Urinary bladder (tissue), 4 donors: ENCODE measurements at places on chromosomes 4 and X. TPM values are rescaled to one million over a fixed set of nuclear protein-coding genes. Genes with fewer than 3 reads are reported as not detected.

DNA sequence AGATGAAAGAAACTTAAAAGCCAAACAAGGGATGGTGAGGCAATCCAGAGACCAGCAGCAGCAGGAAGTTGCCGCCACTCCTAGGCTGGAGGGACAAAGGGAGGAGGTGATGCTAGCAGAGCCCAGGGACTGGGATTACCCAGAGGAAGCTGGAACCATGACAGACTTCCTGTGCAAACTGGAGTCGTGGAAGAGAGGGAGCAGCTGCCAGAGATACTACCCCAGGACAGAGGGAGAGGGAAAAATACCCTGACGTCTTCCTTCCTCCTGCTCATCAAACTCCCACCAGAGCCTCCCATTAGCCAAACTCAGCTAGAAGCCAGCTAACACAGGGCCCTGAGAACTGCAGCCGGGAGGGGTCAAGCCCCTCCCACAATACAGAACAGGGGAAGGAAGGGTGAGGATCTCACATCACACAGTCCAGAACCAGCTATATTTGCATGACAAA lies 101.2 kb upstream of the KLF3 start:
- DNase-seq: no peak

Gene CFAP99
- not detected for total RNA-seq

GRCh38 chrX:122863067-122863466 lies 321.0 kb upstream of the GRIA3 start:
- no peak for DNase-seq

DNA sequence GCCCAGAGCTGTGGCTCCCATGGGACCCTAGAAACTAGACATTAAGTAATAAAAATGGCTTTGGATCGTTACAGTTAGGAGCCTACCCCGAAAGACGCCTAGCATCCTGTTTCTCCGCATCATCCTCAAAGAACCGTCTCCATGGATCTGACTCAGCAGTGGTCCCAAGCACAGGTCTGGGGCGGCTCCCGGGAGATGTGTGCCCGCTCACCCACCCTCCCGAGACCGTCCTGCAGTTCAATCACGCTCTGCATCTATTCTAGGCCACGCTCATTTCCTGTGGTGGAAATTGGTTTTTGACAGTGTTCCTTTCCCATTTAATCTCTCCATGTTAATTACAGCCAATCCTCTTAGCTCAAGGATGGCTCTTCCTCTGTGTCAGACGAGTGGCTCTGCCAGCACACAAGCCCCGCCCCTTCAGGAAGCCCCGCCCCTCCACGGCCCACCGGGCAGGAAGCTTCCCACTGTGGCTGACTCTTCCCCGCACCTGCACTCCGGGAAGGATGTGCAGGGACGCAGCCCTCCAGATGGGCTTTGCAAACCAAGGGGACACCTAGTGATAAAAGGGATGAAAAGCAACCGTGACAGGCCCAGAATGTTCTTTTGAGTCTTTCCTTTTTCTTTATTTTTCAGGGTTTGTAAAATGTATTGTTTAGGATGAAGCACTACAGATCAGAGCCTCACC lies 34.5 kb upstream of the HELT start:
- no peak for DNase-seq

DNA sequence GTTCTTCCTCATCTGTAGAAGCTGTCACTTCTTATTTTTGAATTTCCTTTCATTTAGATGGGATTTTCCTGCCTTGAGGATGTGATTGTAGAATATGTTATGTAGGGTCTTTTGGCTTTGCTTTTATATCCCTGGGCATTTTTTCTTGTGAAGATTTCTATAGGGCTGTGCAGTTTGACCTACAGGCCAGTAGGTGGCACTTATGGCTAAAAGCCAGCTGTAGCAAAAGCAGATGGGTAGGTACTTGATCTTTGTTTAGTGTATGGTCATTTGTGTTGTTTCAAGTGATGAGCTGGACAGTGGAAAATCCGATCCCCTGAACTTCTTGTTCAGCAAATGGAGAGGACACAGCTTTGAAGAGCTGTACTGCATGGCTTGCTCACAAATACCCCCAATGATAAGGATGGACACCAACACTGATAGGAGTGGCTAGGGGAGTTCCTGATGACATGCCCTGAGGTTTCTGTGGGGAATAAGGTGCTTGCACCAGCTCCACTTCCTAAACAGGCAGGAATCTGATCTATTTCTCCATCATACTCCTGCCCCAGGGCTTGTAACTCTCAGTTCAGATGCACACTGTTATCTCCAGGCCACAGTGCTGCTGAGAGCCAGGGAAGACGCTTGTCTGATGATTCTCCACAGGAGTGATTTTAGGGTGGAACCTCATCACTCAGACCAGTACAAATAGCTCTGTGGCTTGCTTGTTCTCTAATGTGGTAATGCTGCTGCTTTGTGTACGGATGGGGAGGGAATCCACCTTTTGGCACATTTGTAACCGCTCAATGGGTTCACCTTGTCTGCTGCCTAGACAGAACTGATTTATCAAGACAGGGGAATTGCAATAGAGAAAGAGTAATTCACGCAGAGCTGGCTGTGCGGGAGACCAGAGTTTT lies 417.1 kb upstream of the MAGEB16 start:
- DNase-seq: no peak

- DNase-seq: no peak
These were observed 49.2 kb downstream of the WDFY3 start for GRCh38 chr4:84917086-84917821.

Gene FGG
- not detected for total RNA-seq

DNA sequence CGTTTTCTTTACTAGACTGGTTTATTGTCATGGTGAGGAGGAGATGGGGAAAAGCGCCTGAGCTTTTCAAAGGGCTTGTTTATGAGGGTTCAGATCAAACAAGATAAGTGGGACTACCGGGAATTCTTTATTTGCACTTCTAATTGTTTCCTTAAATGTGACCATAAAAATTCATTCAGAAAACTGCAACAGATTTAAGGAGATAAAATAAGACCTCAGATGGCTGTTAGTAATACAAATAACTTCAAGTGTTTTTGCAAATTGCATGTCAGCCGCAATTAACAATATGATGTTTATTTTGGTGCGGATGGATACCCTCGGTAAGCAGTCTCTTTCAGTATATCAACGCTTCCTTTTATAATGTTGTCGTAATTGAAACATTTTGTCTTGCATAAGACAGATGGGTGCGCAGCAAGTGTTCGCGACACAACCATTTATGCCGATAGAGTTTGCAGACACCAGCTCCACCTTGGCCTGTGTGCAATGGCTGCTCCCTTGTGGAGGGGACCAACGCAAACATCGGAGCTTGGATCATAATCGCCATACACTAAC lies 151.0 kb downstream of the C4orf33 start:
- no peak for DNase-seq

GRCh38 chr4:157246964-157247363 lies 26.4 kb downstream of the GRIA2 start:
- DNase-seq: no peak

Gene AWAT1
- total RNA-seq: not detected

- DNase-seq: no peak
These were observed 251.4 kb downstream of the DTHD1 start for GRCh38 chr4:36532670-36533379.

- peak; percentile 33 for DNase-seq
These were observed 18.0 kb downstream of the SPINK2 start for GRCh38 chr4:56803471-56803870.

DNA sequence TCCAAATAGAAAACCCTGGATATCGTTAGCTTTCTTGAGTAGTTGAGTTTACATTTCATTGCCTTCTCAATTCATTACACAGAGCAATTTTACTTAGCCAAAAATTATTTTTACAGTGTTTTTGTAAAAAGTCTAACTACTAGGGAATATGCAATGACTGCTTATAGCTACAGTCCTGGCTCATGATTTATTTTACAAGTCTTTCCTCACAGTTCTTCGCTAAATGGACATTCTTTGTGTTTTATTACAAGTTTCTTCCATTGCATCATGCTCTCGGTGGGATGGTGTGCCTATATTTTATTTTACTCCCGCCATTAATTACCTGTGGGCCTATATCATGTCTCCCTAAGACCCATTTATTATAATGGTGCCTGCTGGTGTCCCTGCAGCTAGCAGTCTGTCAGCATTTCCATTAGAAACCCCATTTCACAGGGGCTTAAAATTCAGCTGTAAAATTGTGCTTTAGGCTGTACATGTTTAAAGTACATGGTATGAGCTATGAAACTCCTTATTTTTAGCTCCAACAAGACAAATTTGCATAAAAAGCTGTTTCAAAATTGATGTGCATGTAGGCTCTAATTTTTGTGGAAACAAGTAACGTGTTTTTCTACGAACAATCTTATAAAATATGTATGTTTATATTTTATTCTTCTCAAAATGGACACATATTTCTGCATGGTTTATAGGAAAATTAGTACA lies 227.4 kb downstream of the SLC7A11 start:
- DNase-seq: no peak

GRCh38 chr4:38062776-38063097 lies 102.5 kb downstream of the PTTG2 start:
- DNase-seq: no peak

Gene VEGFC
- total RNA-seq: 15.4 TPM

GRCh38 chr4:182809417-182810102 lies 107.6 kb downstream of the DCTD start:
- DNase-seq: no peak

GRCh38 chr4:8199594-8200301 lies 658 bp downstream of the SH3TC1 start:
- no peak for DNase-seq

- DNase-seq: no peak
These were observed 19.3 kb downstream of the TMEM154 start for GRCh38 chr4:152660526-152660925.

- DNase-seq: no peak
These were observed 16.6 kb upstream of the ZNF718 start for GRCh38 chr4:107444-108429.

DNA sequence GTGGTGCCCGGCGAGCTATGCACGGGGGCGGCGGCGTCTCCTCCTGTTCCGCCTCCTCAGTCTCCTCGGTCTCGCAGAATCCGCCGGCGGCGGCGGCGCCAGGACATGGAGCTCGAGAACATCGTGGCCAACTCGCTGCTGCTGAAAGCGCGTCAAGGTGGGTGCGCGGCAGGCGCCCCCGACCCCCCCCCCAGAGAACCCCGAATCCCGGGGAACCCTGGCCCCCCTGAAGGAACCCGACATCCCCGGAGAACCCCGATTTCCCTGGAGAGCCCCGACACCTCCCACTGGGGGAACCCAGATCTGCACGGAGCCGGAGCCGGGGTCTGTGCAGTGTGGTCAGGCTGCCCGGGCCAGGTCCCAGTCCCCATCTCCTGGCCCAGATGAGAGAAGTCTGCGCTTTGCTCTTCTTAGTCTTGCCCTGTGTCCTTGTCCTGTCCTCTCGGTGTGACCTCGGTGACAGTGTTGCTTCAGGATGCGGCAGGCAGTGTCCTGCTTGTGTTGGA lies 648 bp downstream of the GRK4 start:
- no peak for DNase-seq

- DNase-seq: no peak
These were observed at the start of gene RHOH for GRCh38 chr4:40196724-40197281. Gene RHOH (plus strand): TSS chr4:40197031. CDS start chr4:40243387, 46,356 bp downstream.

GRCh38 chrX:130975947-130976346 lies 72.9 kb upstream of the ENOX2 start:
- DNase-seq: peak; percentile 4

DNA sequence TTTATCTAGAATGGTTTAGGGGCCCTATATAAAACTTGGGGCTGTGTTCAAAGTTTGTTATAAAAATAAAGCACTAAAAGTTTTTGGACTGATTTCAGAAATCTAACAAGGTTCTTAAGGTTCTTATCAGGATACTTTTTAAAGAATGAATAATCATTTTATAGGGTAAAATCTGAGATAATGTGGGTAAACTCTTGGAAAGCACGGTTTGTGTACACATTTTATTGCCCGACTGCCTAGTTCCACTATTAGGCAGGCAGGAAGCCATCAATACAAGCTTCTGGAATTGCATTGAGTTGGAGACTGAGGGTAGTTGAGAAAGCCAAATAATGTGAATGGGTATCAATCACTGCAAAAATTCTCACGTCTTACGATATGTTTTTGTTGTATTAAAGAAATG lies 331.0 kb upstream of the PITX2 start:
- DNase-seq: no peak

DNA sequence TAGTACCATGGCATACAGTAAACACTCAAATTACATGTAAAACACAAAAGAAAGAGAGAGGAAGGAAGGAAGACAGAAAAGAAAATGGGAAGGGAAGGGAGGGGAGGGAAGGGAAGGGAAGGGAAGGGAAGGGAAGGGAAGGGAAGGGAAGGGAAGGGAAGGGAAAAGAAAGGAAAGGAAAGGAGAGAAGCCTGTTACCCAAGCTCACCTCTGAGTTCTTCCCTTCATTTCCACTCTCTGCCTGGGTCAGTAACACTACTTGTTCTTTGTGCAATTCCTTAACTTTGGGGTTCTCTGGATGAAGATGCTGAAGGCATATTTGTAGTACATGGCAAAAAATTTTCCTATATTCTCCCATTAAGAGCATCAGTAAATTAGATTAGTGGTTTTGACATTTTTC lies 241.0 kb downstream of the RAB28 start:
- no peak for DNase-seq

DNA sequence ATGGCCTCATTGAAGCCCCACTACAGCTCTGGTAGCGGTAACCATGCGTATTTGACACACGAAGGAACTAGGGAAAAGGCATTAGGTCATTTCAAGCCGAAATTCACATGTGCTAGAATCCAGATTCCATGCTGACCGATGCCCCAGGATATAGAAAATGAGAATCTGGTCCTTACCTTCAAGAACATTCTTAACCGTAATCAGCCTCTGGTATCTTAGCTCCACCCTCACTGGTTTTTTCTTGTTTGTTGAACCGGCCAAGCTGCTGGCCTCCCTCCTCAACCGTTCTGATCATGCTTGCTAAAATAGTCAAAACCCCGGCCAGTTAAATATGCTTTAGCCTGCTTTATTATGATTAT lies 876 bp downstream of the HPRT1 start:
- no peak for DNase-seq

- DNase-seq: no peak
These were observed 112.6 kb downstream of the GLRA2 start for GRCh38 chrX:14641681-14642655.

DNA sequence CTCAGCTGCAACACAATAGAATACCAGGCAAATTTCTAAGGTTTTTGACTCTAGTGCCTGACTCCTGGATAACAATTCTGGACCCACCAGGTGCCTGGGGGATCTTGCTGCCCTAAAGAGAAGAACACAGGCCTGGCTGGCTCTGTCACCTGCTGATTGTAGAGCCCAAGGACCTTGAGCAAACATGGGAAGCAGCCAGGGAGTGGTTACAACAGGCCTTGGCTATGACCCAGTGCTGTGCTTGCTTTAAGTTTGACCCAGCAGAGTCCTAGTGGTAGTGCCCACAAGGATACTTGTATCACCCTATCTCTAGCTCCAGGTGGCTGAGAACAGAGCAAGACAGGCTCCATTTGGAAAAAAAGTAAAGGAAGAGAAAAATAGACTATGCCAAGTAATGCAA lies 176.8 kb upstream of the DCAF12L2 start:
- no peak for DNase-seq

Gene RAI2
- 4.7 TPM for total RNA-seq

DNA sequence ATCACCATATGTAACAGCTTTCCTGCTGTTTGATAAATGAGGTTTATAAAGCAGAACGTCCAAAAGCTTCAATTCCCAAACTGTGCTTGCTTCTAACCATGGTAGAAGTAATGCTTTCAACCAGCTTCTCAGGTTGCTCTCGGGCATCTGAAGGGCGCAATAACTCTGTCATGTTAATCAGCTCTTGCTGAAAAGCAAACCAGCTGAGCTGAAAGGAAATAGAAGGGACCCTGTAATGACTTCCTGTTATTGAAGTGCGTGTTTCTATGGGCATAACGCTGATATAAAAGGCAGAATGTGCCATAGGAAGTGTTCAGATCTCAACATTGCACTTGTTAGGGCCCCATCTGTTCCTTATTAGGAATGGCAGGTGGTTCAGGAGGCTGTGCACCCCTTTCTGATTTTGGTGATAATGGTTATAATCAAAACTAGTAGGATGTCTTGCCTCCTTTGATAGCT lies 21.2 kb downstream of the HERC3 start:
- DNase-seq: no peak
